Cardiac muscle cell (in vitro differentiated cells and primary cell): ENCODE measurements at places on chromosomes 1 and 21. TPM values are rescaled to one million over a fixed set of nuclear protein-coding genes. Genes with fewer than 3 reads are reported as not detected.
A peak's percentile ranks its signal among the peaks of the same experiment; 100 is the strongest.

The SLC44A5 gene
- 5.6 and 11.1 TPM in 2 replicates for total RNA-seq

The C1orf94 gene
- not detected in 2 replicates for total RNA-seq

GRCh38 chr1:183633676-183634343, 1.8 kb downstream of the ARPC5 start:
- DNase-seq: peak; percentile 83

- DNase-seq: no peak
These were observed 26.6 kb upstream of the RGS13 start for GRCh38 chr1:192609110-192610079.

GRCh38 chr1:240198376-240198775, 106.7 kb downstream of the FMN2 start:
- no peak for DNase-seq
